ENCODE measurements at places on chromosomes 3 and 15.

DNA sequence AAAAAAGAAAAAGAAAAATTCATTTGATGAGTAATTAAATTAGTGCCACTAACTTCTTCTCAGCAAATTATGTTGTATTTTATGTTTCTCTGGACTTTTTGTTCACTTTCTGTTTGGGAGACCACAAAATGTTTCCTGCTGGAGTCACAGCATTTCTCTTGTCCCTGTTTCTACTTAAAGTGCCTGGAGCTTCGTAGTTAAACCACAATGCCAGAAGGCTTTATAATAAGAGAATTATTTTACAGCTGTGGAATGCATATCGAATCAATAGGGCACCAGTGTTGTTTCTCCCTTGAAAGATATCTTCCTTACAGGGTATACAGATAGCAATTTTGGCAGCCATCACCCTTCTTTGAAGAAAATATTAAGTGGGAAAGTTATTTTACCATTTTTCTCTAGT lies 3.2 kb downstream of the DTWD1 start:
- no peak for DNase-seq

GRCh38 chr15:59438625-59439290 lies 772 bp downstream of the FAM81A start:
- no peak for DNase-seq

- DNase-seq, result no peak
Measured at GRCh38 chr3:128727996-128728395, 2.0 kb downstream of the RAB7A start.

GRCh38 chr3:149167898-149168297 lies 38.5 kb downstream of the HPS3 start:
- DNase-seq, result no peak

GRCh38 chr3:69108811-69109210 lies 13.6 kb downstream of the LMOD3 start:
- no peak for DNase-seq

DNA sequence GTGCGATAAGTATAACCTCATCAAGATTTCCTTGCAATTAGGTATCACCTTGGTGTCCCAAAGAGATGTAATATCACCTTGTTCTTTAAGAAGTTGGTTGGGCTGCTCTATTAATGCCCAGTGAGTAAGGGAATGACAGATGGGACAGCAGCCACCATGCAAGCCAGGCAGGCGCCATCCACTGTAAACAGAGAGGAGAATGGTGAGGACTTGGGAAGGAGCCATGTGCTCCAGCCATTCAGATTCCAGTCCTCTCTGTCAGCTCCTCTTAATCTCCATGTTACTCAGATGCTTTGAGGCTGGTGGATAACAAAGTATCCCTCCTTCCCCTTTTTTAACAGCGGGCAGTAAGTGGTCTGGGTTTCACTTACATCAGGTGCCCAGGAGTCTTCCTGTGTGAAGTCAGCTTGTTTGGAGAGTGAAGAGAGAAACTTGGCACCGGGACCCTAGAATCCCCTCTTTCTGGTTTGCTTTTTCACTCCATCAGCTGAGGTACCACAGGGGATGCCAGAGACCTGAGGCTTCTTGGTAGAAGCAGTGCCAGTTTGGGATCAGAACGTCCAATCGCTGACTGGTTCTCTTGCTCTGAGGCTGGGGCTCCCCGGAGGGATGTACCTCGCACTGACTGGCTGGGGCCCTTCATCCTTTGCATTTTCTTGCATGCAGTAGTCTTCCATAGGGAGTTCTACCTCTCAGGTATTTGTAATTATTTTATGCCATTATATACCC lies 29.5 kb downstream of the SLCO3A1 start:
- no peak for DNase-seq

DNA sequence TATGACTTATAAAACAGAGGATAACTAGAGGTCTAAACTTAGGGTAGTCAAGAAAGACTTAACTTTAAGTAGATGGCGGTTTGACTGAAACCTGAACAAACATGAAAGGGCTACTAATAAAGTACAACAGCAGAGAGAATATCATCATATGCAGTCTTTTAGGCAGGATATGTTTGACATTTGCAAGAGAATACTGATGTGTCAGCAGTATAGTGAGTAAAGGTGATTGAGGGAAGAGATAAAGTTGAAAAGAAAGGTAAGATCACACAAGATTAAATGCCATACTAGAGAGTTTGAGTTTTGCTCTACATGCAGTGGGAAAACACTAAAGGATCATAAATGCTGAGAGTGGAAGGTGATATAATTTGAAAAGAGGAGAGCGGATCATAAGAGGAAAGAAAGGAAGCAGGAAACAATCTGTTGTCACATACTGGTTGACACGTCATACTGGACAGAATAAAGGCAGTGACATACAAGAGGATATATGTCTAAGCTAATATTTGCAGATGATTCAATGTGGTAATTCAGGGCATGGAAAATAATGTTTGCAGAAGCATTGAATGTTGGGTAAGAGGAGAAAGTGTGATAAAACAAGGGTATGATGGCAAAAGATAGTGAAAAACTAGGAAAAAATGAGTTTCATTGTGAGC lies 223.0 kb downstream of the EPHA6 start:
- DNase-seq, result no peak

DNA sequence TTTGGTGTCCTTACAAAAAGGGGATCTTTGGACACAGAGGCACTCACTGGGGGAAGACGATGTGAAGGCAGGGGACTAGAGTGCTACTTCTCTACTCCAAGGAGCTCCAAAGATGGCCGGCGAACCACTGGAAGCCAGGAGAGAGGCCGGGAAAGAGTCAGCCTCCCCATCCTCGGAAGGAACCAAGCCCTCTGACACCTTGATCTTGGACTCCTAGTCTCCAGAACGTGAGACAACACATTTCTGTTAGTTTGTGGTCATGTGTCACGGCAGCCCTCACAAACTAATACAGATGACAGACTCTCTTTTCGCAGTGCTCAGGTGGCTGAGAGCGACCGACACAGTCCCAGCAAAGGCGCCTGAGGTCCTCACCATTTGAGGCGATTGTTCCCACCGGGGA lies 24.4 kb upstream of the ATP2B2 start:
- DNase-seq, result no peak

Measured in activated CD4-positive, alpha-beta T cell treated with anti-CD3 and anti-CD28 coated beads for 48 hours (primary cell).